Ascending aorta (tissue), 2 donors: ENCODE measurements at places on chromosomes 7 and 10. TPM values are rescaled to one million over a fixed set of nuclear protein-coding genes. Genes with fewer than 3 reads are reported as not detected.

The PILRA gene
- 25.8 TPM for total RNA-seq

The PTPN20 gene
- not detected for total RNA-seq

The CDK14 gene
- 5.1 TPM for total RNA-seq

GRCh38 chr7:130349911-130350782, 5.5 kb downstream of the CPA5 start:
- DNase-seq: no peak

- DNase-seq: no peak
Observed at GRCh38 chr10:131644864-131645658, 255.7 kb upstream of the PPP2R2D start.

DNA sequence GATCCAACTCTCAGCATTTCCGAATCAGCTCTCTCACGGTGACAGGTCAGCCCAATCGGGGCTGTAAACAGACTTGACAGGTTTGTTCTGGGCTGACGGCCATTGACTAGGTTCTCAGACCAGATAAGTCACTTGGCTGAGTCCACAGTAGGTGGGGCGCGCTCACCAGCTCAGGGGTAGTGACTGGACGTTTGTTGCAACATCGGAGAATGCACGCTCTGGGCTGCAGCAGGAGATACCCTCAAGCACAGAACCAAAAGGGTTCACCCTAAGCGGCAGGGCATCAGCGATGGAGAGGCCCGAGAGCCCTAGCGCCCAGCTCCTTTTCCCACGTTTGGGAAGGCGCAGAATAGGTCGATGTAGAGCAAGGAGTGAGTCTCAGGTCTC, 1.8 kb downstream of the KLLN start:
- DNase-seq: peak; percentile 72
